Thoracic aorta (tissue), 2 donors: ENCODE measurements at places on chromosomes 3 and 15. TPM values are rescaled to one million over a fixed set of nuclear protein-coding genes. Genes with fewer than 3 reads are reported as not detected.

DNA sequence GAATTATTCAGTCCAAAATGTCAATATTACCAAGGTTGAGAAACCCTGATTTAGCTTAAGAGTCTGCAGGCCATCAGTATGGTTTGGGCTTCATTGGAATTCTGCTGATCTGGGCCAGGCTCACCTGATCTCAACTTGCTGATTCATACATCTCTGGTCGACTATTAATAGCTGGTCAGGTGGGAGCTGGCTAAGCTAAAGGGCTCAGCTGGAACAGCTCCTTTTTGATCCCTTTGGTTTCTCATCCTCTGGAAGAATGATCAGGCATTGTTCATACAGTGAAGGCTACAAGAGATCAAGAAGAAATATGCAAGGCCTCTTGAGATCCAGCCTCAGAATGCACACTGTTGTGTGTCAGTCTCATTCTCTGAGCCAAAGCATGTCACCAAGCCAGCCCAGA is 123.3 kb upstream of the MME start:
- no peaks in the 10 kb centered on the region for H3K36me3 ChIP-seq
- no peaks in the 10 kb centered on the region for H3K4me1 ChIP-seq
- no peaks in the 10 kb centered on the region for H3K27me3 ChIP-seq
- no peak for DNase-seq

Gene ACP3
- 5.6 TPM for total RNA-seq

Gene SLC2A2
- not detected for total RNA-seq

Gene GHRL
- total RNA-seq: 0.54 TPM

GRCh38 chr3:39601241-39601640 is 133.8 kb downstream of the MOBP start:
- DNase-seq: no peak
- H3K27ac ChIP-seq: no peak overlapping the region
